ENCODE measurements at places on chromosomes 7 and 10.

GRCh38 chr7:29202651-29203069 is 8.1 kb downstream of the CHN2 start:
- no peak for DNase-seq

GRCh38 chr7:37089972-37090371 is 358.7 kb downstream of the ELMO1 start:
- no peak for DNase-seq

DNA sequence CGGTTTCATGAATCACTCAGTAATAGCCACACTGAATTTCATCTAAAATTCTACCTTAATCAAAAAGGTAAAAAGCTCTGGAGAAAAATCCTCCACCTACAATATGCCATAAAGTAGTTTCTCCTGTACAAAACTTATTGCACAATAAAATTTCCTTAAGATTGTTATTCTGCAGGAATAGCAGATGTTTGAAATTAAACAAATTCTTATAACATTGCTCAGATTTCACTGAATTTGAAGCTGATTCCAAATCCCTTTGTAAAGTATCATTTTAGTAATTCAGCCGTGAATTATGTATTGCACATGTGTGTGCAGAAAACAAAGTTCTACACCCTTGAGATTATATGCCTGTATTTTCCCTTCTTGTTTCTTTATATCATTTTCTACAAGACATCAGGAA is 123.8 kb downstream of the AMPH start:
- no peak for DNase-seq

GRCh38 chr10:47176206-47176902 is 123.6 kb upstream of the GDF10 start:
- DNase-seq = peak; percentile 20

- DNase-seq = no peak
Measured at GRCh38 chr7:50981743-50982142, 199.0 kb upstream of the GRB10 start.

DNA sequence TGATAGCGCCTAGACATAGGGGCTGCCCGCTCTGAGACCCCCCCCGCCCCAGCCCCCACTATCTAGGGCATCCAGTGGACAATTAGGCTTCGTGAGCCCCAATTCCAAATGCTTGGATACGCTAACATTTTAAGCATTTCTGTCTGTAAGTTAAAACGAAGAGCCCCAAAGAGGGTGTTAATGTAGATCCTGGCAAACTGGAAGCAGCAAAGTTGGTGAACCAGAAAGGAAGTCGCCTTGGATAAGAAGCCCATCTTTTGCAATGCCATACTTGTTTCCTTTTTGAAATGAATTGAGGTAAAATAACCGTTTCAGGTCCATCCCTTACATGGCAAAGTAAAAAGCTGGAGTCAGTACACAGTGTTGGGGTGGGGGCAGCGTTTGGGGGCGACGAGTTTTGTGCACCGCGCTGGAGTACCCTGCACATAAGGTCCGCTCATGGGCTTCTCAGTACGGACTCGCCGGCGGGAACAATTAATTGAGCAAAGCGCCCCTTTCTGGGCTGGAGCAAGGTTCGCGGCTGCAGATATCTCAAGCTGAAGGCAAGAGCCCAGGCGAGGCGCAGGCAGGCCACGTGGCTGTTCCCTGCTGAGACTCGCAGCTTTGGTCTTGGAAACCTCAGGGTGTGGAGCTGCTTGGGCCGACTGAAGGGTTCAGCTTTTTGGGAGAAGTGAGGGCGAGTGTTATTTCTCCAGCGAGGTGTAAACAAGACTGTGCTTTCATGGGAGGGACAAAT is 1.4 kb upstream of the TWIST1 start:
- no peak for DNase-seq

- no peak for DNase-seq
Measured at GRCh38 chr7:22571766-22572165, 71.8 kb upstream of the STEAP1B start.

GRCh38 chr7:54839575-54840213 is 80.7 kb upstream of the SEC61G start:
- no peak for DNase-seq

- DNase-seq = no peak
Measured at GRCh38 chr7:36880108-36880507, 155.8 kb upstream of the AOAH start.

DNA sequence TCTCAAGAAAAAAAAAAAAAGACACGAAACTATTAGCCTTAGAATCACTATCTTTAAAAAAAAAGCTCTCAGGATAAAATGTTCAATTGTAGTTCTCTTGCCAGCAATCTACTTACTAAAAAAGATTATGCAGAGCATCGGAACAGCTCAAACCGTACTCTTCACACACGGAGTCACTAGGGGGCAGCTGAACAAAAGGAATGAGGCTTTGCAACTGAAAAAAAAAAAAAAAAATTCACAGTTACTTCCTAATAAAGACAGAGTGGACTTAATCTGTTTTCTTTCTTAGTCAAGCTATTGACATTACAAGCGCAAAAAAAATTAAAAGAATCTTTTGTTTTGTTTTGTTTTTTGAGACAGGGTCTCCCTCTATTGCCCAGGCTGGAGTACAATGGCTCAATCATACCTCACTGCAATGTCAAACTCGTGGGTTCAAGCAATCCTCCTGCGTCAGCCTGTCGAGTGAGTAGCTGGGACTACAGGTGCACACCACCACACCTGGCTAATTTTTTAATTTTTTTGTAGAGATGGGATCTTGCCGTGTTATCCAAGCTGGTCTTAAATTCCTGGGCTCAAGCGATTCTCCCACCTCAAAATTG is 11.5 kb downstream of the PMS2 start:
- DNase-seq = peak; percentile 63

DNA sequence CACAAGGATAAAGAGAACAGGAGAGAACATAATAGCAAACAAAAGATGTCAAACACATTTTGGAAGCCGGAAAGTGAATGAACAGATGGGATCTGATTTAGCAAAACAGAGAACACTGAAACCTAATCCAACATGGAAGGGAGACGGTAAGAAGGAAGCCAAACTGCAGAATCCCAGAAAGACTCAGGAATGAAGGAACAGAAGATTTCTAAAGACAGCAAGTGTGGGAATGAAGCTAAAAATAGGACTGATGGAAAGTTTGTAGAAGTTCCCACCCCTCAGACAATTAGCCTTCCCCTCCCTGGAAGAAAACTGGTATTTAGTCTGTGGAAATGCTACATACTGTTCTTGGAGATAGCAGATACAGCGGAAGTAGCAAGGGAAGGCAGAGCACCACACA is 40.8 kb downstream of the SLC16A12 start:
- DNase-seq = no peak
